ENCODE measurements at places on chromosomes 3 and 15.

GRCh38 chr15:61943992-61944391 is 116.3 kb downstream of the VPS13C start:
- no peak for DNase-seq

GRCh38 chr15:56273724-56274123 is 30.0 kb upstream of the RFX7 start:
- no peak for DNase-seq

- DNase-seq: peak; percentile 21
These were observed 20.5 kb downstream of the SLC35A5 start for GRCh38 chr3:112582244-112582874.

DNA sequence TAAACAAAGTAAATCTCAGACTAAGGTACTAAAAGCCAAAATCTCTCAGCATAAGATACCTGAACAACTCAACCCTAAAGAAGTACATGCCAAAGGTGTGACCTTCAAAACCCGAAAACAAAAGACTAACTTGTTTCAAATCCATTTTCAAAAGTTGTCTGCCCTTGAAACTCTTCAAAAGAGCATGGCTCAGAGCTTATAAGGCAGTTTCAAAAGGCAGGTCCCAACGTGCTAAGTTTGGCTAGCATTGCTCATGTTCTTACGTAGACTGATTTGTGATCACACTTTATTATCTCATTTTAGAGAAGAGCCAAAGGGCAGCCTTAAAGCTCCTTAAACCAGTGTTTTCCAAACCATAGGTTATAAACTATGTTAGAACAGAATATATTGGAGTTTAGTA is 112.2 kb downstream of the FEZF2 start:
- DNase-seq: no peak

DNA sequence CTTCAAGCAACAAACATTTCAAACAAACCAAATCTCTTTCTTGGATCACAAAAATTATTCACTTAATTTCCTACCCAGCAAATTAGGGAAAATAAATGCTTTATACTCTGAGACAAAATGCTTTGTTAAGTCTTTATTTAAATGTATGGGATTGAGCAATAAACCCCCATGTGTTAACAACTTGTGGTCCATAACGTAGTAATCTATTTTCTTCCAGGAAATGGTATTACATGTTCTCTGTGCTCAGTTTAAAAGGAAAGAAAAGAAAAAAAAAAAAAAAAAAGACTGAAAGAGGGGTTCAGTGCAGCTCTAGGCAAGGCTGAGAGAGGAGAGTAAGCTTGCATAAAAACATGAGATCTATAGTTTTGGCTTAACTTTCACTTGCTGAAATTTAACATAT is 102.3 kb downstream of the PIK3CB start:
- no peak for DNase-seq

GRCh38 chr15:81666839-81667238 is 292.8 kb upstream of the TMC3 start:
- DNase-seq: no peak

DNA sequence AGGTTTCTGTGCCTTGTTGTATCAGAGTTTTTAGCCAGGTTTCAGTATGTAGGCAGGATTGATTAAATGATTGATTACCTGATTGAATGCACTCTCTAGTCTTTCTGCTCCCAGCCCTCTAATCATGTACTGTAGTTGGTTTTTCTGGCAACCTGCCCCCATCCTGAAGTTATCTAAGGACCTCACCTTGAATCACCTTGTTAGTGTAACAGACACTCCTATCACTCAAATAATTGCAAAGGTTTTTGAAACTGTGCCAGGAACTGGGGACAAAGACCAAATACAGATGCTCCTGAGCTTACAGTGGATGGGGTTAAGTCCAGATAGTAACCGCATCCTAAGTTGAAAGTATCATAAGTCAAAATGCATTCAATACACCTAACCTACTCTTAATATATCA is 141.5 kb upstream of the EIF1B start:
- DNase-seq: no peak

DNA sequence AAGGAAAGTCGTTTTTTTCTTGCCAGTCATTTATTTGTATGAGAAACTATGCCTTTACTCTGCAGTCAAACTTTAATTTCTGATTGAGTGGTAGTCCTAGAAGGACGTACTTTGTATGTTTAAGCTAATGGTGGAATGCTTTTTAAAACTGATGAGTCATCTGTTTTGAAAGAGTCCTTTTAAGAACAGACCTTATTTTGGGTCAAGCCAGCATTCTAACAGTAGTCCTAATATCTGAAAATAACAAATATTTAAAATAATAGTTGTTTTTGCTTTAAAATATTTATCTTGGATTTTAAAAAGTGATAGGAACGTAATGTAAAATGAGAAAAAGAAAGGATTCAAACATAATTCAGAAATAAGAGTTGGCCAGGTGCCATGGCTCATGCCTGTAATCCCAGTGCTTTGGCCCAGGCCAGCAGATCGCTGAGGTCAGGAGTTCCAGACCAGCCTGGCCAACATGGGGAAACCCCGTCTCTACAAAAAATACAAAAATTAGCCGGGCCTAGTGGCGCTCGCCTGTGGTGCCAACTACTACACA is 1.3 kb upstream of the LRRC58 start:
- peak; percentile 28 for DNase-seq

DNA sequence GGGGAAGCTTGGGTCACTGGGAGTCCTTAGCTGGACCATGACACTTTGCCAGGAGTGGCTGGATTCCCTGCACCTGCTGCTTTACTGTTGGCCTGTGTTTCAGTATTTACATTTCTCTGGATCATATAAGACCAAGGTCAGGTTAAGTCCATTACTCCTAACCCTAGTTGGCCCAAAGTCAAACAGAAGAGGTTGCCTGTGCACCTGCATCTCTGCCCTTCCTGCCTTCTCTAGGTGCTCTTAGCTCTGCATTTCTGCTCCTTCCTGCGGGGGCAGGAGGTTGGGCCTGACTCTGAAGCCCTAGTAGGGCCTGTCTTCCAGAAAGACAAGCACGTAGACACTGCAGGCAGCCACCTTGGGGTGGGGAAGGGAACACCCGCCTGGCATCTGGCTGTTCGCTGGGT is 124.3 kb downstream of the RPLP1 start:
- DNase-seq: no peak

DNA sequence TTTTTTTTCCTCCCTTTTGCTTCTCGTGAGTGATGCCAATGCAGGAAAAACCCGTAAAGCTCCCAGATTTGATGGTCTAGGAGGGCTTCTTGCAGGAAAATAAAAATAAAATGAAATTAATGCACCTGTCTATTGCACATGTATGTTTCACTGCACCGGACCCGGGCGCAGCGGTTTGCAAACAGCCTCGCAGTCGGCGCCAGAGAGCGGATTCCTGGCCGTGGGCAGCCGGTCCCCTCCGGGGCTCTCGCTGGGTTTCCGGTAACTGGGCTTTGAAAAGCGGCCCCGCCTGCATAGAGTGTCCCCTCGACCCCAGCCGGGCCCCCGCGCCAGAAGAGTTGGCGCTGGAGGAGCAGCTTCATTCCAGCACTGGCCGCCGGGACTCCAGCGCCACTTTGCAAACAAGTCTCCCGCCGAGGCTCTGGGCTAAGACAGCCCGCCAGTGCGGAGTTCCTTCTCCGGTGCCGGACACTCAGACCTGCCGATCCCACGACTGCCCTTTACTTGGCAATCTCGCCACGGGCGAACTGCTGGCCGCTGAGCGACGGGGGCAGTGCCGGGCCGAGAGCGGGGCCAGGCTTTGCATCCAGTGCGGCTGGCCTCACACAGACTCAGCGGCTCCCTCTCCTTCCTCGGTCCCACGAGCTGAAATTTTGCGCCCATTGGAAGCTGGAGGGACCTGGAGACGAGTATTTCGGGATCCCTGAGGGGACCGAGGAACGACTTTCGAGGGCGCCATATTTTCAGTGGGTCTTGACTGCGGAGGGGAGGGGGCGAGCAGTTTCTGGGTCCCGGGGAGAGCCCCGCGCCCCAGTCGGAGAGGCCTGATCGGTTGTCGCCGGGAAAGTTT is 225.9 kb upstream of the C2CD4B start:
- DNase-seq: peak; percentile 57

DNA sequence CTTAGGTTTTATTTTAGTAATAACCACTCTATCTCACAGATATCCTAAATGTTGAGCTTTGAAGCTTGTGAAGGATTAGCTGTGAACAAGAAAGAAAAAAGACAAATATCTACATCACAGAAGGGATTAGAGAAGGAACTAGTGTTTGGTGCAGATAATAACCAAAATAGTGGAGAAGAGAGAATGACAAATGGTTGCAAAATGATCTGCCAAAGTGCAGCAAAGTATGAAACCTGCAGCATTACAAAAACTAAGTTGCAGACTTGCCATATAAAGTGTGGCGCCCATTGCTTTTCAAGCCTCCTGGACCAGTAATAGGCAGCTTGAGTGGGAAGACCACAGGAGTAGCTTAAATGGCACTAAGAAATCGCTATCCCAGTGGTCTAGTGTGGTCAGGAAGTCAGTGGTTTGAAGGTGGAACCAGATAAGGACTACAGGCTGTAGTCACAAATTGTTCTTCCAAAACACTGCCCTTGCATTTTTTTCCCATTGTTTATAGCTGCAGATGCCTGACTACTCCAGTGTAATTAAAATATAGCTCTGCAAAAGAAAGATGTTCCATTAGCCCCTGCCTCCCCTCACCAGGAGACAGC is 20.7 kb downstream of the TPM1 start:
- no peak for DNase-seq

GRCh38 chr15:98727115-98728040 is 79.0 kb downstream of the IGF1R start:
- DNase-seq: no peak

DNA sequence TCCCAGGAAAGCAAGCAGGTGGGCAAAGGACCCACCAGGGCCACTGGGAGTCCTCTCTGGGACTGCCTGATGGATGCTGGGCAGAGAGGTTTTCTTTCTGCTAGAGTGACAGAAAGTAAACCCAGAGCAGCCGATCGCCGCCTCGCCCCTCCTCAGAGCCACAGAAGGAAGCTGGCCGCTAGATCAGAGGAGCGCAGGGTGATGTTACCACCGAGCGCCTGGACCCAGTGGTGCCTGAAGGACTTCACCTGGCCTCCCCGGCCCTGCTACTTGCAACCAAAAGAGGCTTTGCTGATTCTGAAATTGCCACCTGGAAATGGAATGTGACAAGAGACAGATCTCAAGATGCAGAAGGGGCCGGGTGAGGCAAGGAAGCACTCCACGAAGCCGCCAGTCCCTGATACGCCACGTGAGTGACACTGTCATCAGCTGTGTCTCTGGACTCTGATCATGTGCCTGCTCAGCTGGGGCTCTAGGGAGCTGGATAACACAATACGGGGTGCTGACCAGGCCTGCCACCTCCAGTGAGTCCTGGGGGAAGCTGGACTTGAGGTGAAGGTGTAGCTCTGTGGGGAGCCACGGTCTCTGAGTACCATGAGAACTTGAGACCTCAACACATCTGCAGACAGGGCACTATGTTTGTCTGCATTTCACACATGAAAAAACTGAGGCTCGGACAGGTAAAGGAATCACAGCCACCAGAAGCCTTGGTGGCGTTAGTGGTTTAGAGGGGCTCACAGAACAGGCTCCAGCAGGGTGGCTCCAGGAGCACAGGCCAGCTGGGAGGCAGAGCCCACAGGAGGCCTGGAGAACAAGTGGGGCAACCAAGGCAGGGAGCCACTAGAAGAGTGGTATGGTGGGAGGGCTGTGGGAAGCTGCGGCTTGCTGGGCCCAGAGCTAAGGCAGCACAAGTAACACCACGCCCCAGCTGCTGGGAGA is 137.9 kb upstream of the PRR20G start:
- no peak for DNase-seq

DNA sequence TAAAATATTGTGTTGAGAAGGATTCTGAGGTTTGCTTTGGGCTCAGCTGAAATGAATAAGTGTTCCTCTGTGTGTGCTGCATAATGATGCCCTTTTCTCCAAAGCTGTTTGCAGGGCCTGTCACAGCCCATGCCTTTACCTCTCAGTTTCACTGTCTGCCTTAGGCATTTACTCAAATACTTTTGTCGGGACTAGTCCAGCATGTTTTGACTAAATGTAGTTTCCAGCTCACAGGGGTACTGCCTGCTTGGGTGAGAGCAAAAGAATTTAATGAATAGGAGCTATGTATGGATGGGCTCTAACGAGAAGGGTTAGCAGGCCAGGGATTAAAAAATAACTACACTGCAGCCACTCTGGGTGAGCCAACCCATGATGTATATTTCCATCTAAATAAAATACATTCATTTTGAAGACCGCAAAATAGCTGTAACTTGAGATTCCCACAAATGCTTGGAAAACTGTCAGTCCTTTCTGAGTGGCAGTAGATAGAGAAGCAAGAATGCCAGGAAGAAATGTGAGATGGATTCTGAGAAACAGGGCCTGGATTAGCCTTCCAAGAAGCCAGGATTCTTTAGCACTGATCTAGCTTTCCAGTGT is 549.2 kb upstream of the TBL1XR1 start:
- no peak for DNase-seq

GRCh38 chr15:77059786-77060361 is 11.0 kb downstream of the TSPAN3 start:
- DNase-seq: peak; percentile 6

- DNase-seq: no peak
These were observed 14.3 kb upstream of the DENND4A start for GRCh38 chr15:65806397-65806796.

GRCh38 chr3:8416965-8417364 is 84.7 kb upstream of the LMCD1 start:
- no peak for DNase-seq

DNA sequence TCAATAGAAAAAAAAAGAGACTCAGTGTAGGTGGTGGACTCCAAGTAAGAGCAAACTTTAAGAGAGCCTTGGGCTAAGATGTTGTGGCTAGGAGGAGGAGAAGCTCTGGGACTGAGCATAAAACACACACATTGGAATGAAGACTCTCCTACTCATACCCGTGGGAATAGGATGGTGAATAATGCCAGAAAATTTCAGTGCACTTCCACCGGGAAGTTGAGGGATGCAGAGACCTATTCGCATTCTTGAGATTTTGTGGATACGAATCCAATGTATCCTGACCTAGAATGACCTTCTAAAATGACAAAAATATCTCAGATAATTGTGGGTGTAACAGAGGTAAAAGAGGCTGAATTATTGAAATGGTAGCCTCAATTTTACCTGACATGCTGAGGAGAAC is 388.7 kb upstream of the SGO1 start:
- no peak for DNase-seq

DNA sequence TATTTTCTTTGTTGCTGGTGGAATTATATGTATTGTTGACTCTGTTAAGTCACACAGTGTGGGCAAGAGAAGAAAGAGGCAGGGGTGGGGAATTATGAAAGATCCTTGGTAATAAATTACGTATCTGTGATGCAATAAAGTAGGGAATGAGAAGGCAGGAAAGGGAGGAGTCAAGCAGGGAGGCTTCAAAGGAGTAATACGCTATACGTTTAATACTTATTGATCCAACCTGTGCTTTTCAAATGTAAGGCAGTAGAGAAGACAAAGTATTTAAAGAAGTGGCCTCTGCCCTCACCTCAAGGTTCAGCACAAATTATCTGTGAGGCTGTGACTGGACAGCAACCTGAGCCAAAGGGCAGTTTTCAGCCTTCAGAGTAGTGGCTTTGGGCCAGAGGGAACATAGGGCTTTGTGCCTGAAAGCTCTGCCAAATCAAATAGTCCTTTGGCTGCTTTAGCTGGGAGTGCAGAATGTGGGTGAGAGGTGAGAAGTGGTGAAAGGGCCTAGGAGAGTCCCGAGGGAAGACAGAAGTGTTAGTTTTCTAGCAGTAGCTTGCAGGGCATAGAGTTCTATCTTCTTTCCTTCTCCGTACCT is 1.2 kb upstream of the PLIN1 start:
- peak; percentile 67 for DNase-seq

Measured in midbrain (tissue), 1 donor.